ENCODE measurements at places on chromosomes 3 and 15. TPM values are rescaled to one million over a fixed set of nuclear protein-coding genes. Genes with fewer than 3 reads are reported as not detected.

C3orf22 gene
- not detected for total RNA-seq

LSMEM2 gene
- total RNA-seq: not detected

CHRM5 gene
- not detected for total RNA-seq

MINAR1 gene
- 0.25 TPM for total RNA-seq

UROC1 gene
- total RNA-seq: not detected

PIERCE2 gene
- 11.4 TPM for total RNA-seq

DNA sequence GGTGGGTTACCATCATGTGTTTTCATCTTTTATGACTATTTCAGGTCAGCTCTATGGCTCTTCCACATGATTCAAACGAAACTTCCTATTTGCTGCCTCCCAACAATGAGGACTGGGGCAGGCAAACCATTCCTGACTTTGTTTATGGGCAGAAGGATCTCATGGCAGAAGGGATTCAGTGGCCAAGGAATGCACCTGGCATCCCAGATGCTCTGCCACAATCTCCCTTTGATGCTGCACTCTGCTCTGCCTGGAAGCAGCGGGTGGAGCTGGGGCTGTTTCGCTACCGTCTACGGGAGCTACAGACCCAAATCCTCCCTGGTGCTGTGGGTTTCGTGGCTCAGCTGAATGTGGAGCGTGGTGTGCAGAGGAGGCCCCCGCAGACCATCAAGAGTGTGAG lies 6.8 kb downstream of the GDPGP1 start:
- DNase-seq: no peak

DNA sequence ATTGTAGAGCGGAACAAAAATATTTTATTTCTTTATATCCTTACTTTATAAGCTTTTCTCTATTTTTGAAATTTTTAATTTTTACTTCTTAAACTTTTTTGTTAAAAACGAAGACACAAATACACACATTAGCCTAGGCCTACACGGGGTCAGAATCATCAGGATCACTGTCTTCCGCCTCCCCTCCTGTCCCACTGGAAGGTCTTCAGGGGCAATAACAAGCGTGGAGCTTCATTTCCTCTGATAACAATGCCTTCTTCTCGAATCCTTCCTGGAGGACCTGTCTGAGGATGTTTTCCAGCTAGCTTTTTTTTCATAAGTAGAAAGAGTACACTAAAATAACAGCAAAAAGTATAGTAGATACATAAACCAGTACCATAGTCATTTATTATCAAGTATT lies 77.7 kb upstream of the DGKG start:
- DNase-seq: no peak

GRCh38 chr3:32646761-32647160 lies 38.2 kb upstream of the CNOT10 start:
- no peak for DNase-seq

DNA sequence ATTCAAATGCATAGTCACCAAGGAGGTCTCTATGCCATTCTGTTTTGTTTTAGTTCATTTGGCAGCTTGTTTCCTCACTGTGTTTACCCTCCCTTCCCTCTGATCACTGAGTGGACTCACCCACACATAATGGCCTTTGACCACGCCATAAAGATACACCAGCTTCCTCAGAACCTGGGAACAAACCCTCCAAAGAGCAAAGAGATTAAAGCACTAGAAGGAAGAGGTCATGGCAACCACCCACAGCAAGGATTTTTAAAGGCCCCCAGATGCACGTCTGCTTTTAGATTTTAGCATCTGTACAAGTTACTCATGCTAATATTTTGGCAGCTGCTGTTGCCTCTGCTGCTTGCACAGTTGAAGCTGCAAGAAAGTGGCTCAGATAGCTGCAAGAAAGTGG lies 47.9 kb upstream of the CADPS start:
- DNase-seq: peak; percentile 67

DNA sequence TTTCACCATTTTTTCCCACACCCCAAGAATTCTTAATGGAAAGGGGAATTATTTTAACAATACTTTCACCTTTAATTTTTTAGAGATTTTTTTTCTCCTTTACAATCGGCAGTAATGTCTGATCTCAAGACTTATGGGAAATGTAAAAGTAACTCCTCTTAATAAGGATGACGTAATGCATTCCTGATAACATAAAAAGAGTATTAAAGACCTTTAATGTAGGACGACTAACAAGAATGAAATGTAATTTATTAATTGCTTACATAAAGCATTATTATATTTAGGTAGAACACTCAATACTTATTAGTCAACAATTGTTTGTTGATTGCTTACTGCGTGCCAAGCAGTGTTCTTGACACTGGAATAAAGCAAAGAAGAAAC lies 416.8 kb upstream of the NAALADL2 start:
- DNase-seq: no peak

GRCh38 chr3:188349351-188349901 lies 195.5 kb downstream of the LPP start:
- DNase-seq: no peak

DNA sequence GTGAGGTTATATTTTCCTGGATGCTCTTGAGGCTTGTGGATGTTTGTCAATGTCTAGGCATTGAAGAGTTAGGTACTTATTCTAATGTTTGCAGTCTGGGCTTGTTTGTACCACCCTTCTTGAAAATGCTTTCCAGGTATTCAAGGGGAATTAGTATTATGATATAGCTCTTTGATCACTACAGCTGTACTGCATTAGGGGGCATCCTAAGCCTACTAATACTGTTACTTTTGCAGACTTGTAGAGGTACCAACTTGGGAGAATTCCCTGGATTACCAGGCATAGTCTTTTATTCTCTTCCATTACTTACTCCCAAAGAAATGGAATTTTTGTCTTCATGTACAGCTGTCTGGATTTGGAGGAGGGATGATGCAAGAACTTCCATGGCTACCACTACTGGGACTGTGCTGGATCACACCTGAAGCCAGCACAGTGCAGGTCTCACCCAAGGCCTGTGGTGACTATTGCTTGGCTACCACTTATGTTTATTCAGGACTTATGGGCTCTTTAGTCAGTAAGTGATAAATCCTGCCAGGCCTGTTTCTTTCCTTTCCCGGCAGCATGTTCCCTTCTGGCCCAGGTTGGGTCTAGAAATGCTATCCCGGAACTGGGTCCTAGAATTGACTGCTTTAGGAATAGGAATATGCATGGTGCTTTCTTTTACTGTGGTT lies 402.9 kb downstream of the IL20RB start:
- DNase-seq: no peak

DNA sequence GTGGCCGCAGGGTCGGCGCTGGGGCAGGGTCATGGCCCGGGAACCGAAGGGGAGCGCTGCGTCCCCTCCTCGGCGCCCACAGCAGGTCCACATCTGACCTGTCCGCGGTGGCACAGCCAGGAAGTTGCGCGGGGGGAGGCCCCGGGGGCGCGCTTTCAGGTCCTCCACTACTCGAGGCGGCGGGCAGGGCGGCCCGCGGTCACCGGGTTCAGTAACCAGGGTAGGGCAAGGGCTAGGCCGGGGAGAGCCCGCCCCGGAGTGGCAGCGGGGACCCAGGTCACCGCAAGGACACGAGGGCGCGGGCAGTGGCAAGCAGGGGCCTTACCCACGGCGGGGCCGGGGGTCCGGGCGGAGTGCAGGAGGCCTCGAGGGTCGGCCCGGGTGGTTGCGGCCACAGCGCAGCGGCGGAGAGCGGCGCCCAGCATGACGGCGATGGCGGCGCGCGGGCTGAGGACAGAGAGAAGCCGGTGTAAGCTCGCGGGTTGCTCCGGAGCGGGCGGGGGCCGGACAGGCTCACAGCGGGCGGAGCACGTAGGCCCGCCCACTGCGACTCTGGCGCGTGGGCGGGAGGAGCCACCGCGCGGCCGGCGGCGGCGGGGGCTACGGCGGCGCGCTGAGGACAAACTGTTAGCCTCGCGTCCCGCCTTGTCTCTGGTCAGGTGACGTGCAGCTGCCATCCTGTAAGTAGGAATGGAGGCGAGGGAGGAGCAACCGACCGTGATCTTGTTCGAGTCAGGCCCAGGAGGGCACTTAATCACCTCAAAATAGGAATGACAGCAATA lies at the start of gene COX5A:
Gene COX5A (minus strand): TSS at position 484 of the 782 bp plus-strand sequence. CDS start 59 bp downstream, at position 425.
- peak; percentile 93 for DNase-seq

GRCh38 chr3:8559351-8559750 lies 57.7 kb downstream of the LMCD1 start:
- no peak for DNase-seq

DNA sequence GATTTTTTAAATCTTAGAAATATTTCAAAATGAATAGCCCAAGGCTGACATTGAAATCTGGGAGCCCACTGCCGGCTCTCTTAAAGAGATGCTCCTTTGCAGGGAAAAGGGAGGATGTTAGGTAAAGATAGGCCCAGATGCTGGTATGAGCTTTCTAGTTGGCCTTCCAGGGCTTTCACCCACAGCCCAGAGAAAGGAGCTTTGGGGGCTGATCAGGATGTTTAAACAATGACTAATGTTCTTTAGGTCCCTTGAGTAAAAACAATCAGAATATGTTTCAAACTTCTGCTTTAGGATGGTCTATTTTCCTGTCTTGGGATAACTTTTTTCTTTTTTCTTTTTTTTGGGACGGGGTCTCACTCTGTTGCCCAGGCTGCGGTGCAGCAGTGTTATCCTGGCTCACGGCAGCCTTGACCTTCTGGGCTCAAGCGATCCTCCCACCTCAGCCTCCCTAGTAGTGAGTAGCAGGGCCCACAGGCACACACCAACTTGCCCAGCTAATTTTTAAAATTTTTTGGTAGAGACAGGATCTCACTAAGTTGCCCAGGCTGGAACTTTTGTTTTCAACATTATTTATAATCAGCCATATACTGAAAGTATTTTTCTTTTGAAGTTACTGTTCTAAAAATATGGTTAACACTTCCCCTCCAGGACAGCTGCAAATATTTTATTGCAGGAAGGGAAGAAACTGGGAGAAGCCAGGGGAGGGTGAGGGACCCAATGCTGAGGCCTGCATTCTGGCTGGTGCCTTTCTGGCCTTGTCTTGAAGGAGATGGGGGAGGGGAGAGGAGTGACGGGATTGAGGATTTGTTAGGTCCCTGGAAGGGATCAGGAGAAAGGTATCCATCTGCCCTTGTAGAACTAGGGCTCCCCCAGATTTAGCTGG lies 70.1 kb downstream of the TRAK1 start:
- peak; percentile 13 for DNase-seq

GRCh38 chr3:8482960-8483665 lies 18.5 kb upstream of the LMCD1 start:
- DNase-seq: peak; percentile 51

DNA sequence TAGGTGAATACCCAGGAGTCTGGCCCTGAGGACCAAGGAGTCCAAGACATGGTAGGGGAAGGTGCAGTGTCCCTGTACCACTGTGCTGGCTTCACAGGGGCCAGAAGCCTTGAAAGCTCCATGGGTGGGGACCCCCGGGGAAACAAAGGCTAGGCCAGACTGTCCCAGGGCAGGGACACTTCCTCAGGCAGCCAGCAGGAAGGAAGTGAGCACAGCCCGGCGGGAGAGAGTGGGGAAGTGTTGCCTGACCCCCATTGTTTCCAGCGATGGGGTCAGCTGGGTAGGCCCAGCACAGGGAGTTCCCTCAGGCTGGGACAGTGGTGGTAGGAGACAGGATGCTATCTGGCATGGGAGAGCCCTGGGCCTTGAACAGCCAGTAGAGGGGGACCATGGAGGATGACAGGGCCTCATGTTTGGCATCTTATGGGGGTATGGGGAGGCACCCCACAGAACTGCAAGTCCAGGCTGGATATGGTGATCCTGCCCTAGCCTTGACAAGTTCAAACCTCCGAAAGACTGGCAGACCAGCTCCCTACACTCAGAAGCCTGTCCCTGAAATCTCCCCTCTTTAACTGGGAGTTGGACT lies 1.2 kb upstream of the HYAL2 start:
- DNase-seq: no peak

DNA sequence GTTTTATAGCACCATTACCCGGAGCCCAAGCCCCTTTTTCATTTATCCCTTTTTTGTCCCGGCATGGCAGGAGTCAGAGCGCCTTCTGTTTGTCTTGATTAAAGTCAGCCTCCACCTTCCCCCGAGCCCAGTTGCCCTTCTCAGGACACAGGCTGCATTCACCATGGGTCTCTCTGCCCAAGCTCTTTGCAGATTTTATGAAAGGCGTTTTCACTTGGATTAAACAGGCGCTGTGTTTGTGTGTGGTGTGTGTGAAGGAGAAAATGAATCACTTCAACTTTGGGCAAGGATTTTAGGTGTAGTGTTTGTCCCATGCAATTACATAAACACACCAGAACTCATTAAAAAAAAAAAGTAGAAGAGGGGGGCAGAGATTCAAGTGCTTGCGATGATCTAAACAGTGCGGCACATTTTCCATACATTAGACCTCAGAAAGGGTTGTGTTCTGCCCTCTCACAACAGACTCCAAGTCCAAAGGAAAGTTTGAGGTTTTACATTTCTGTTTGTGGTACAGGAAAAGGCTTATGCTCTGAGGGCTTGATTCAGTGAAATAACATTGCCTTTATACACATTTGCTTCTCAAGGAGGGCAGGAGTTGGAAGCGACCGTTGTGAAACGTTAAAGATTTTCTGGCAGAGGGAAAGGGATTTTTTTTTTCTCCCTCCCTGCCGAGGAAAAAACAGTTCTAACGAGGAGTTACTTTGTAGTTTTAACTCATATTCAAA lies 14.5 kb upstream of the IL16 start:
- DNase-seq: no peak

- no peak for DNase-seq
Measured at GRCh38 chr3:19254189-19254588, 105.9 kb downstream of the KCNH8 start.

DNA sequence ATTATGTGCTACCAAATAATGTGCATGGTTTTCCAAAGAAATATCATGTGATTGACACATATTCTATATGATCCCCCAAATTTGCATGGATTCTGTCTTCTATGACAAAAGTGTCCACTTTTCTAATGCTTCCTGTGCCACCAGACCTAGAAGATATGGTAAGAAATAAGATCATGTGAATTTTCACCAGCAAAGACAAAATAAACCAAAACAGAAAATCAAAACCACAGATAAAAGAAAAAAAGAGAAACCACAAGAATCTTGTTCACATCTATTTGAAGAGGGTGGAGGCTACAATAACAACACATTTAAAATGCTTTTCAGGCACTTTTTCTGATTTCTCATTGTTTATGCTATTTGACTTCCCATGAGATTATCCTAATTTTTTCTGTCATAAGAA lies 303.4 kb downstream of the DIPK2A start:
- DNase-seq: no peak

DNA sequence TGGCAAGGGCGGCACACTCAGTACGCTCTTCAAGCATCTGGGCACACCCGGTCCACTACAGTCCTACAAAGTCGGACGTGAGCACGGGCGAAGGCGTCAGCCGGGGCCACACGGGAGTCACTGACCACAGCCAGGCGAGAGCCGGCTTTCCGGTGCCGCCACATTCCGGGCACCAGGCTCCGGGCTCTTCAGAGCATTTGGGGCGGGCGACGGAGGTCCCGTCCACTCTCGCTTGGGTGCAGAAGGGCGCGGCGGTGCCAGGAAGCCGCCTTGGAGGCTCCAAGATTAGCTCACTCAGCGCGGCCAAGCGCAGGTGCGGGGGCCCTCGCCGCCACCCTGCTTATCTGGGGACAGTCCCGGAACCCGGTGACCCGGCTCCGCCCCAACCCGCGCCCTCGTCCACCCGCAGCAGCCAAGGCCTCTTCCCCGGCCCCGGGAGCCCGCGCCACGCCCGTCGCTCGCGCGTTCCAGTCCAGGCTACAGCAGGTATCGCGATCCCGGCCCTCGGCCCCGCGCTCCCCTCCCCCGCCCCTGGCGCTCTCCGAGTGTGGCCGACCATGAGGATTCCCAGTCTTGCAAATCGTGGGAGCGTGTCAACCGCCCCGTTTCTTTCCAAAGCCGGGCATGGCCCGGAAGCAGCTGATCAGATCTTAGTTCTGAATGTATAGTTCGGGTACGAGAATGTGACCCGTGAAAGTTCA lies at the start of gene ADPRH:
Gene ADPRH (plus strand): TSS at position 127 of the 701 bp plus-strand sequence. CDS start 2,678 bp downstream, outside the sequence.
- peak; percentile 83 for DNase-seq

GRCh38 chr15:67548862-67549651 lies 6.6 kb downstream of the MAP2K5 start:
- DNase-seq: peak; percentile 52

- DNase-seq: peak; percentile 44
Measured at GRCh38 chr15:93152951-93153350, 63.9 kb upstream of the RGMA start.

Data from colonic mucosa (tissue), 4 donors.